Ovary (tissue), 10 donors: ENCODE measurements at places on chromosomes 12 and 14. TPM values are rescaled to one million over a fixed set of nuclear protein-coding genes. Genes with fewer than 3 reads are reported as not detected.

GRCh38 chr12:1777798-1778197, 42.6 kb upstream of the LRTM2 start:
- no peaks in the 10 kb centered on the region for H3K27me3 ChIP-seq
- H3K36me3 ChIP-seq = no peaks in the 10 kb centered on the region
- no peak for DNase-seq

EPYC gene
- 0.16 TPM for polyA plus RNA-seq

GRCh38 chr14:75579882-75580281, 1.5 kb downstream of the FLVCR2 start:
- no peaks in the 10 kb centered on the region for H3K27me3 ChIP-seq
- H3K4me3 ChIP-seq = no peak overlapping the region
- no peak for DNase-seq
- H3K4me1 ChIP-seq = peaks cover 14% of the 10 kb centered on the region
- H3K36me3 ChIP-seq = no peaks in the 10 kb centered on the region

GRCh38 chr14:104094709-104095425, 9.4 kb downstream of the ASPG start:
- no peaks in the 10 kb centered on the region for H3K27me3 ChIP-seq
- peak; percentile 69 for DNase-seq
- H3K36me3 ChIP-seq = no peaks in the 10 kb centered on the region
- H3K4me1 ChIP-seq = peaks cover 8% of the 10 kb centered on the region
- H3K4me3 ChIP-seq = no peak overlapping the region

DNA sequence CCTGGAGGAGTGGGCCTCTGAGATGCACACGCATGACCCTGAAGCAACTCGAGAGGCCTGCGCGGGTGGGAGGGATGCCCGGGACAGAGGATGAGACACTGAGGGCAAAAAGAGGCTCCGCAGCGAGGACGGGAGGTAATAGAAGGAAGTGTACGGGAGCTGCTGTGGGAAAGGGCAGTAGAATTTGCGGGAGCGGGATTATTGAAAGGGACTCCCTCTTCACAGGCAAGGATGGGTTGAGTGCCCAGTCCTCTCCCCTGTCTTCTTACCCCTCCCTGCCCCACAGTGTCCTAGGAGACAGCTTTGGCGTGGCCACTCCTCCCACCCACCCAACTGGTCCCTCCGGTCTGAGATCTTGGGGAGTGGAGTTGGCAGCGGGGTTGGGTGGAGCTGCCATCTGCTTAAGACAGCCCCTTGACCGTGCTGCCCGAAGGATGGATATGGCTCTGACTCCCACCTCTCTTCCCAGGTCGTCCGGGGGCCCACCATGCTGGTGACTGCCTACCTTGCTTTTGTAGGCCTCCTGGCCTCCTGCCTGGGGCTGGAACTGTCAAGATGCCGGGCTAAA, 15.7 kb upstream of the ESPL1 start:
- H3K36me3 ChIP-seq = no peaks in the 10 kb centered on the region
- no peak for DNase-seq
- peak overlapping the region; percentile 76 for H3K4me3 ChIP-seq
- peaks cover 3% of the 10 kb centered on the region for H3K4me1 ChIP-seq

DNA sequence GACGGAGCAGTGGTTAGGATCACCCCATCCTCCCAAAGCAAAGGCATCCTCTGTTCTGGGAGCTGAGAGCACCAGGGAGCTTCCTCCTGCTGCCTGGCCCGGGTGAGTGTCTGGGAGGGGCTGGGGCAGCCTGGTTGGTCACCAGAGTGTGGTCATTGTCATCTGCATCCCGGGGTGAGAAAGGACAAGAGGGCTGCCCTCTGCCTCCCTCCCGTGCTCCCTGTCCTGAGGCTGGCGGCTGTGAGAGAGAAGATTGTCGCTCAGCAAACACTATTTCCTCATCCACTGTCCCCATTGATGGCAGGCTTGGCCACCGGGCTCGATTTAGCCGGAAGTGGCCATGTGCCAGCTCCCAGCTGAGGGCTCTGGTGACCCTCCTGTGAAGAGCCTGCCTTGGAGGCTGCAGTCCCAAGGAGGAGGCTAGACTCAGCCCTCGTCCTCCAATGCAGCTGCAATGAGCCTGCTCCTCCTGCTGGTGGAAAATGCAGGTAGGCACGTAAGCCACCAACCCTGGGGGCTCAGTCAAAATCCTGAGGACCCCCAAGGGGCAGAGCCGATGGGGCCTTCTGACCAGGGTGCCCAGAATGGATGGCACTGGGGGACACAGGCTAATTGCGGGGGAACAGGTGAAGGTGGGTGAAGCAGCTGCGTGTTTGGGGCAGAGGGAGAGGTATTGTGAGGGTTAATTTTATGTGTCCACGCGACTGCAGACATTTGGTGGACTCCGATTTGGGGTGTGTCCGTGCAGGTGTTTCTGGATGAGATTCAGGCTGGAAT, 155.7 kb downstream of the KIF26A start:
- no peak overlapping the region for H3K4me3 ChIP-seq
- H3K4me1 ChIP-seq = peaks cover 12% of the 10 kb centered on the region
- no peak overlapping the region for H3K27ac ChIP-seq

TSHR gene
- polyA plus RNA-seq = not detected

SRRM4 gene
- 0.02 TPM for polyA plus RNA-seq
